Epithelial cell of proximal tubule (primary cell): ENCODE measurements at places on chromosomes 5 and 9. TPM values are rescaled to one million over a fixed set of nuclear protein-coding genes. Genes with fewer than 3 reads are reported as not detected.

The ZCCHC7 gene
- total RNA-seq = 8.8 and 13.3 TPM in 2 replicates

The SLC26A2 gene
- total RNA-seq = 10.3 and 11.9 TPM in 2 replicates

- DNase-seq = no peak
These were observed 41.6 kb upstream of the EQTN start for GRCh38 chr9:27338527-27338903.

DNA sequence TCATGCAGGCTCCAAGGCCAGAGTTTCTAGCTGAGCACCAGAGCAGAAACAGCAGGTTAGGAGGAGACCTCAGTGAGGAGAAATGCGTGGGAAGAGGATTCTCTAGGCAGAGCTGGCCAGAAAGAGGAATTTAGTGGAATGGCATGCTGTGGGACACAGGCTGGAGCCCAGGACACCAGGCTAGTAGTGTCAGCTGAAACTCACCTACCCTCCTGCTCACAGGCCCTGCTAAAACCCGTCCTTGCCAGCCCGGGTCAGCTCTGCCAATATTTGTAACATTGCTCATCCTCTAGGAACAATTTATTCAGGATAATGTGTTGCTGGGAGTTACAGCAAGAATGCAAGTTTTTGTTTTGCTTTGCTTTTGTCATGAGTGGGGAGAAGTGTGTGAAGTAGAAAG is 40.2 kb upstream of the AGXT2 start:
- DNase-seq = peak; percentile 54

DNA sequence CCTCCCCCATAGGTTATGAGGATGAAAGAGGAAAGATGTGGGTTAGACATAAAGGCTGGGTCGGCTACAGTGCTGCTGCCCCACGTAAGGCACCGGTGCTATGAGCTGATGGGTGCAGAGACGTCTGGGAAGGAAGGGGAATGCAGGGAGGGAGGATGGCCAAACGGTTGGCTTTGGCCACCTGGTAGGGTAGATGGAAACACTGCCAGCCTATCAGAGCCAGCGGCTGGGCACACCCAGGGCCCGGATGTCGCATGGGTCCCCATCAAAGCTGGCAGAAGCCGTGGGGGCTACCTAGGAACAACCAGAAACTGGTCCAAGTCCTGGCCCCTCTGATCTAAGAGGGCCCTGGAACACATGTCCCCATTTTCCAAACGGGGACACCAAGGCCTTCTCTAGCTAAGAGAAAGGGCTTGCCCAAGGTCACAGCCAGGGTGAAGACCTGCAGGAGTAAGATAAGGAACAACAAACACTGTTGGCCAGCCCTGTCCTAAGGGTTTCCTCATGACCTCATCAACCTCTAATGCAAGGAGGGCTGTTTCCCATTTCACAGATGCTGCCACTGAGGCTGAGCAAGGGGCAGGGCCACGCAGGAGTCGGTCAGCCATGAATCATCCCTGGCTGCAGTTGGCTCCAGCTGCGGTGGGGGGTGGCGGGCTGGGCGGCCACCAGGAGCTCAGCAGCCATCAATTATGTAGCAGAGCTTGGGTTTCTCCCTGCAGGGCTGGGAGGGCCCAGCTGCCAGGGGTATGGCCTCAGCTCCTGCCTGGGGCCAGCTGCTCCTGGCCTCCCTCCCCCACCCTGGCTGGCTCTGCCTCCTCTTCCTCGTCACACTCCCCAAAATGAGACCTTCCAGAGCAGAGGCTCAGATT is 4.9 kb downstream of the SH3GLB2 start:
- no peak for DNase-seq
